ENCODE measurements at places on chromosomes 12 and 14. TPM values are rescaled to one million over a fixed set of nuclear protein-coding genes. Genes with fewer than 3 reads are reported as not detected.

DNA sequence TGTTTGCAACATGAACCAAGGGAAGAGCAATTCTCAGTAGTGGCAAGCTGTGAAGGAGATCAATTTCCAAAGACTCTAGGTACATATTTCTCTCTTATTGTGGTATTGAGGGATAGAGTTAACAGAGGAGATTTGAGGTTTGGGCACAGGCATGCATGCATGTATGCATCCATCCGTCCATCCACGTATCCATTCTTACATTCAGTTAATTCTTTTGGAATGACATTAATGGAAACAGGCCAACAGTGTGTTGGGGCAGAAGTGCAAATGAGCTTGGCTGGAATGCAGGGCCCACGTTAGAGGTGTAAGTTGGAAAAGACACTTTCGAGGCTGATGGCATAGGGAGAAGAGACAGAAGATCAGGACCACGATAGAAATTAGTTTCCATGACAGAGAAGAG, 216.9 kb upstream of the PELI2 start:
- H3K4me1 ChIP-seq = no peaks in the 10 kb centered on the region
- no peak overlapping the region for H3K27ac ChIP-seq
- DNase-seq = no peak
- H3K27me3 ChIP-seq = no peaks in the 10 kb centered on the region

DNA sequence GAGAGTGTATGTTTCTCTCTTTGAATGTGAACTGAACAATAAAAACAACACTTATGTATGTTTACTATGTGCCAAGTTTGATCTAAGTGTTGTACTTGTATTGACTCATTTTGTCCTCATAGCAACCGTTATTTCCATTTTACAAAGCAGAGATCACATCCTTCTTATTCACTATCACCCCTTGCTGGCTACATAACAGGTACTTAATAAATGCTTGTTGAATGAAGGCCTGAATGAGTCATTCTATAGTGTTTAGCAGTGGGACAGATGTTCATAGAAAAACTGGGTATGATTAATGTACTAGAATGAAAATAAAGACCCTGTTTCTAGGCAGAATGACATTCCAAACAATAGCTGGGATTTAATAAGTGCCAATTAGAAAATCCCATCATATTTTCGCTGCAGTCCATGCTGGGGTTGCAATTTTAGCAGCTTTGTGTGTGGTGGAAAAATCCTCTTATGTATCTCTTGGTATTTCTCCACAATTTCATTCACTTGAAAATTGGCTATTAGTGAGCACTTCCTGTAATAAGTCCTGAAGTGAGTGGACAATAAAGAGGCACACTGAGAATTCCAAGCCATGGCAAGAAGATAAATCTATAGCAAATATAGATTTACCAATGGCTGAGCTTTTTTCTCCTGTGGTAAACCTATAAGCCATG, 86.0 kb downstream of the FAR2 start:
- DNase-seq = no peak
- no peaks in the 10 kb centered on the region for H3K4me1 ChIP-seq
- H3K4me3 ChIP-seq = no peak overlapping the region
- no peak overlapping the region for H3K27ac ChIP-seq

GRCh38 chr12:132277374-132277941, 51.9 kb downstream of the GALNT9 start:
- DNase-seq = peak; percentile 62
- no peaks in the 10 kb centered on the region for H3K27me3 ChIP-seq
- peaks cover 54% of the 10 kb centered on the region for H3K4me1 ChIP-seq
- no peak overlapping the region for H3K4me3 ChIP-seq

DNA sequence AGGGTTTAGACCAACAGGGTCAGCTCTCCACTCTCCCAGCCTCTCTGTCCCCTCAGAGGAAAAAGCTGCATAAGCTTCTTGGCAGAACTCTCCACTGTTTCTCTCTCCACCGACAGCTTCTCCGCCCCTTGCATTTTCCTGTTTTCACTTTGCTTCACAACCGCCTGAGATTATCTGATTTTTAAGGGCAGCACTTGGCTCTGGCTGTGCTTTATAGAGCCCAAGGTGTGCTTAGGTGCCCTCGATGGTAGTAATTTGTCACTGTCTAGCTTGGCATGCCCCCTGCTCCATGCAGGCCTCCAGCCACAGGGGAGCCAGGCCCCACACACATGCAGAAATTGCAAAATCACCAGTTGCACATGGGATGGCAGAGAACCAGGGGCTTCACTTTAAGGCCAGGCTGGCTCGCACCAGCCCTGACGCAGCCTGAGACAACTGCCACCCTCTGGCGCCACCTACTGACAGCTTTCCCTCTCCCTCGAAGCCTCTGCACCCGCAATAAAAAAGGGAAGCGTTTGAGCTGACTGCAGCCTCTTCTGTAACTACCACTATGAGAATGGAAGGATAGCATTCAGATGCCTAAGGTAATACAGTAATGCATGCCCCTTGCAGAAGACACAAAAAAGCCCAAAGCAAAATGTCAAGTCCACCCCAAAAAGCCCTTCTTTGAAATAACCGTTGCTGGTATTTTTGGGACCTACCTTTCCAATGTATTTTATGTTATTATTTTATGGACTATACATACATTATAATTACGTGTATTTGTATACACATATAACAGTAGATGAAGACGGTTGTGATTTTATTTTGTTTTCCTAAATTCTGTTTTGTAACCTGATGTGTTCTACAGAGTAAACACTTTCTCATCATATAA, 32.0 kb upstream of the RIMBP2 start:
- peaks cover 6% of the 10 kb centered on the region for H3K4me1 ChIP-seq
- H3K27me3 ChIP-seq = no peaks in the 10 kb centered on the region
- H3K4me3 ChIP-seq = no peak overlapping the region
- peak; percentile 80 for DNase-seq
- no peaks in the 10 kb centered on the region for H3K36me3 ChIP-seq

DNA sequence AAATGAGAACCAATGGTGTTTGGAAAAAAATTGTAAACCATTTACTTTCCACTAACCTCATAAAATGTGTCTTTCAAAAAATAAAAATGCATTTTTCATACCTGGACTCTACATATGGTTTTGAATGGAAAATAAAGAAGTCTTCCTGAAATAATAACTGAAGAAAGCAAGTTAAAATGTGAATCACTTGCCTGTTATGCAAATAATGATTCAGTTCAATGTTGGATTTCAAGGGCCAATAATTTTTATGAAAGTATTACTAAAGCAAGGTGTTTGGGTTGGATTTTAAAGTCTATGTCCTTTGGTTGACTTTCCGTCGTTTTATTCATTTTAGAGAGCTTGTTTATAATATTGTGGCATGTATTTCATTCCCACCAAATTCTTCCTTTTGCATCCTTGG, 138.7 kb downstream of the CCDC91 start:
- H3K4me1 ChIP-seq = no peaks in the 10 kb centered on the region
- no peak overlapping the region for H3K27ac ChIP-seq
- DNase-seq = no peak
- no peaks in the 10 kb centered on the region for H3K36me3 ChIP-seq
- no peaks in the 10 kb centered on the region for H3K27me3 ChIP-seq
- H3K4me3 ChIP-seq = no peak overlapping the region

DNA sequence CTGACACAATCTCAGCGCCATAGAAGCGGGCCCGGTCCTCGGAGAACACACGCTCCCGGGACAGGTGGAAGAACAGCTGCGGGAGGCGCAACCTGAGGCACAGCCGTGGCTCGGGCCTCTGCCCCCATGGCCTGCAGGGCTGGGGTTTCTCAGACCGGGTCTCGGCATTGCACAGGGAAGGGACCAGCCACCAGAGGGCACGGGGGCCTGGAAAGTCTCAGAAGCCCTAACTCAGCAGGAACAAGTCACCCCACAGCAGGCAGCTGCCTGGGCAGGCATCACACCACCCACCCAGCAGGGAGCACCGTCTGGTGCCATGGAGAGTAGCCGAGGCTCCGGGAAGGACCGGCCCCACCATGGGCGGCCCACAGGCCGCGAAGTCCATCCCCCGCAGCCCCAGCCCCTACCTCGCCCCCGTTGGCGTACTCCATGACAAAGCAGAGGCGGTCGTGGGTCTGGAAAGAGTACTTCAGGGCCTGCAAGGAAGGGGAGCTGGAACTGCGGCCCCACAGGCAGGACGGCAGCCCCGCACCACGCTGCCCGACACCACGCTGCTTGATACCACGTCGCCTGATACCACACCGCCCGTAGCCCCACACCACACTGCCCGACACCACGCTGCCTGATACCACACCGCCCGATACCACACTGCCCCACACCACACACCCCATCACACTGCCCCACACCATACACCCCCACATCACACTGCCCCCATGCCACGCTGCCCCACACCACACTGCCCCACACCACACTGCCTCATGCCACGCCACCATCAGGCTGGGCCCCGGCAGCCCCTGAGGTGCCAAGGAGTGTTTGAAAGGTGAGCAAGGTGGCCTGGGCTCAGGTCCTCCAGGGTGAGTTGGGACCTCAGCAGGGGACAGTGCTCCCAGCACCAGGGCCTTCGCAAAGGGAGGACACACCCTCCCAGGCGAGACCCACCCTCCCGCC, 20.8 kb downstream of the SIVA1 start:
- no peak for DNase-seq
- H3K4me3 ChIP-seq = no peak overlapping the region
- peaks cover 61% of the 10 kb centered on the region for H3K4me1 ChIP-seq
- peak overlapping the region; percentile 65 for H3K27ac ChIP-seq
- H3K36me3 ChIP-seq = peaks cover 22% of the 10 kb centered on the region

DNA sequence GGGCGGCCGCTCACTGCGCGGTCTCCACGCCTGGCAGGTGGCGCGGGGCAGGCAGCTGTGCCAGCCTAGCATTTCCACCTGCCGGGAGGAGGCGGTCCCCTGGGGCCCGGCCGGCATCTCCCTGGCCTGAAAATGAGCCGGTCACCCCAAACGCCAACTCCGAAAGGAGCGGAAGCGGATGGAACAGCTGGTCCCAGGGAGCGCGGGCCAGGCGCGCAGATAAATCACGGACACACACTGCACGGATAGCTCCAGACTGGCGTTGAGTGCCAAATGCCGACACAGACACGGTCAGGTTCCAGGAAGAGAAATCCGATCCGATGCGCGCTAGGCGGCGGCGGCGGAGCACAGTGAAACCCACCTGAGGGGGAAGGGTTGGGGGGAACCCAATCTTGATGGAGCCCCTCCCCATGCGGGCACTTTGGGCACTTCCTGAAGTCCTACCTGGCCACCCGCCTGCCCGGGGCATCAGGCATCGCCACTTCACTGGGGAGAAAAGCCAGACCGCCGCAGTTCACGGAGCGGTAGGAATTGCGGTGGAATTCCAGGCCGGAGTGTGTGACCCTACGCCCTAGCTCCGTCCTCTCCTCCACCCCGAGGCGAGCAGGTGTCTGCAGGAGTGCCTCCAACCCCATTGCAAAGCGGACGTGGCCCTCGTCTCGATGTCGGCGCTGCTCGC, 624 bp upstream of the PLEKHD1 start:
- no peak overlapping the region for H3K27ac ChIP-seq
- DNase-seq = peak; percentile 69
- no peaks in the 10 kb centered on the region for H3K27me3 ChIP-seq

DNA sequence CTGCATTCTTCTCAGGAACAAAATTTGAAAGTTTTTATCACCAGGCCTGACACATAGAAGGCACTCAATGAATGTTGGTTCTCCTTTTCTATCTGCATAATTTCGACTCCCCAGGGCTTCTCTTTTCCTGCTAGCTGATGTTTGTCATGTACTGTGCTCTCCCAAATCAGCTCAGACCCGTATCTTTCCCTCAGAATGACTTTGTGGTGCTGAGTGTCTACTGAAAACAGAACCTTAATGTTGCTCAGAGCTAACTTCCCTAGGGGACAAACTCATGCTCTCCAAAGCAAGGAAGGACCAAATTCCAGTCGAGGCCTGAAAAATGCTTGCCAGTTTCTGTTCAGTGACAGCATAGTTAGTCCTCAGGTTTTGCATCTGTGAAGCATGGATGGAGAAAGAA, 1.9 kb downstream of the ARHGDIB start:
- no peaks in the 10 kb centered on the region for H3K27me3 ChIP-seq
- H3K36me3 ChIP-seq = no peaks in the 10 kb centered on the region
- DNase-seq = no peak
- no peak overlapping the region for H3K4me3 ChIP-seq

DNA sequence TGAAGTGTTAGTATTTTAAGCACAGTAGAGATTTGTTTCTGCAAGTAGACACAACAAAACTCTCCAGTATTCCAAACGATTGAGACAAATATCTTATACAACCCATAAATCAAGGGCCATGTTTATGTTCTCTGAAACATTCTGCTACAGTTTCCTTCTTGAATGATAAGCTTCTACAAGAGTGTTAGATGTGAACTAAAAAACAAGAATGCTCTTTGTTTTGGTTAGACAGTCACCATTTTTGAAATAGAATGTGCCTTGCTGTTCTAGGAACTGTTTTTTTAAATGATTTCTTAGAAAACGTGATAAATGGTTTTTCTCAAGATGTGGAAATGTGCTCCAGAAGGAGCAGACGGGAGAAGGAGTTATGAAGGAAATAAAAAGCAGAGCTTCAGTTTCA, 1656.3 kb upstream of the FLRT2 start:
- H3K27ac ChIP-seq = no peak overlapping the region
- no peaks in the 10 kb centered on the region for H3K27me3 ChIP-seq
- H3K4me1 ChIP-seq = no peaks in the 10 kb centered on the region
- DNase-seq = no peak
- H3K4me3 ChIP-seq = no peak overlapping the region

- DNase-seq = no peak
- no peak overlapping the region for H3K27ac ChIP-seq
- no peak overlapping the region for H3K4me3 ChIP-seq
- H3K4me1 ChIP-seq = no peaks in the 10 kb centered on the region
- H3K36me3 ChIP-seq = no peaks in the 10 kb centered on the region
These were observed 74.9 kb upstream of the CMKLR1 start for GRCh38 chr12:108414021-108414420.

- no peaks in the 10 kb centered on the region for H3K27me3 ChIP-seq
These were observed 154.1 kb upstream of the FUT8 start for GRCh38 chr14:65258391-65258790.

GRCh38 chr12:52151837-52152783, 39.7 kb downstream of the KRT80 start:
- peak; percentile 79 for DNase-seq
- H3K4me3 ChIP-seq = no peak overlapping the region
- peak overlapping the region; percentile 97 for H3K27ac ChIP-seq
- no peaks in the 10 kb centered on the region for H3K27me3 ChIP-seq

DNA sequence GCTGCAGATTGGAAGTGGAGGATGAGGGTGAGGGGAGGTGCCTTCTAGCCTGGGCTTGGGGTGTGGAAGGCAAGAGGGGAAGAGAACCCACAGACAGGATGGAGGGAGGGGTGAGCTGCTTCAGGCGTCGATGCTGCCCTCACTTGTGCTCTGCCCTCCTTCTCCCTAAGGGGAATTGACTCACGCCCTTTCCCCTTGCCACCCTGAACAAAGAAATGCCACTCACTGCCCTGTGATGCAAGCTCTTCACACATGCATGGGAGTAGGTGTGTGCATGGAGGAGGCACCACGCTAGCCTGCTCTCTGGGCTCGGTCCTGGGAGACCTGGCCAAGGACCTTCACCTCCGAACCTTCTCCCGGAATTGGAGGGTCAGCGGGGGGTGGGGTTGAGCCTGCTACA, 35.7 kb upstream of the PRMT8 start:
- H3K27me3 ChIP-seq = no peaks in the 10 kb centered on the region
- no peak overlapping the region for H3K4me3 ChIP-seq
- H3K36me3 ChIP-seq = no peaks in the 10 kb centered on the region
- DNase-seq = no peak
- H3K27ac ChIP-seq = no peak overlapping the region

The AMDHD1 gene
- 0.81 TPM for total RNA-seq

The NEUROD4 gene
- not detected for total RNA-seq

The KRT2 gene
- total RNA-seq = not detected

The RPGRIP1 gene
- not detected for total RNA-seq

The DEGS2 gene
- 5.0 TPM for total RNA-seq

The ASB2 gene
- total RNA-seq = 0.67 TPM

The FCF1 gene
- 40.8 TPM for total RNA-seq

The FLRT2 gene
- total RNA-seq = 24.8 TPM

The ATG14 gene
- 19.6 TPM for total RNA-seq
